ENCODE measurements at places on chromosomes 5 and 9.
A peak's percentile ranks its signal among the peaks of the same experiment; 100 is the strongest.

DNA sequence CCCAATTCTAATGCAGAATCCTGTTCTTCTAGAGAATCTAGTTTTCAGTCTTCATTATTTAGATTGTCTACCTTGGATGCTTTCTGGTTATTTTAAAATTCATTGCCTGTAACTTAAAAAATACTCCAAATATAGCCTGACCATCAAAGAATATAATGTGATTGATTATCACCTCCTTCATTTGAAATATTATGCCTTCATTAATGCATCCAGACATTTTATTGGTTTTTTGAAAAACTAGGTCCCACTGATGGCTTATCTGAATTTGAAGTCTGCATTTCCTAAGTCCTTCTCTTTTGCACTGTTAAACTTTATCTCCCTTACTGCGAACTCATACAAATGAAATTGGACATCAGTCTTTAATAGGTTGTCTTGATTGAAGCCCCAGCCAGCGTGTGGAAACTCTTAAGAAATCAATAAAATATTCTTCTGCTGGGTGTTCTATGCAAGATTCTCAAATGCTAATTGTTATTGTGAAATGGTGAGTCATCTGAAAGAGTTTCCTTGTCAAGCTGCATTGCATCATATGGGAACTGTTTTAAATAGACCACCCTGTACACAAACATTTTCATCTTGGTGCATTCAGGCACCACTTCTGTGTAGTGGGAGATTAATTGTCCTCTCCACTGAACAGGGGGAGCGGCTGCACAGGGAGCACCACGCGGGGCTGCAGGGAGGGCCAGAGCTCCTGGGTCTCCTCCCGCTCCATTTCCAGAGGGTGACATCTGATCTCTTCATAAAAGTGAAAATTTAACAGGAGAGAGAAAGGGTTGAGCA lies 92.3 kb upstream of the FANCC start:
- peak; percentile 35 for DNase-seq

GRCh38 chr9:95363051-95363841 lies 45.7 kb upstream of the FANCC start:
- DNase-seq = no peak

DNA sequence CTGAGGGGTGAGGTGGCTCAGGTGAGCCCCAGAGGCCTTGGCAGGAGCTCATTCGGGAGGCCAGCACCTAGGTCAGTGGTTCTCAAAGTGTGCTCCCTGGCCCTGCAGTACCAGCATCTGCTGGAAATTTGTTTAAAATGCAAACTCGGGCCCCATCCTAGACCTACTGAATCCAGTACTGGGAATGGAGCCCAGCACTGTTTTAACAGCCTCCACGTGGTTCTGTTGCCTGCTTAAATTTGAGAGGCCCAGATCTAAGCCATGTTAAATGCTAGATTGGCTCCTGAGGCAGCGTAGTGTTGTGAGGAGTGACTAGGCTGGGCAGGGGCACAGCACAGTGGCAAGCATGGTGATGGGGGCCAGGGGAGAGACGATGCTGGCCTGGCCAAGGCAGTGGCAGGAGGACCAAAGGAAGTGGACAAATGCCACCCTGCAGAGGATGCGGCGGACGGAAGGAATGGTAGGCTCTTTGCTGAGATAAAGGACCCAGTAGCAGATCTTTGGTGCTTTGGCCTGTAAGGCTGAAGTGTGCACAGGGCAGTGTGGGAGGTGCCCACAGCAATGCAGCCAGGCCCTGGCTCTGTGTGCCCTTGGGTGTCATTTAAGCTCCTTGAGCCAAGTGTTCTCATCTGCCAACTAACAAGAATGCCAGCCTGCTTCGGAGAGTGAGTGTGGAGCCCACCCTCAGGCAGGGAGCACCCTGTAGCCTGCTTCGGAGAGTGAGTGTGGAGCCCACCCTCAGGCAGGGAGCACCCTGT lies 4.2 kb downstream of the PRR7 start:
- no peak for DNase-seq

GRCh38 chr5:113614191-113614590 lies 100.7 kb downstream of the YTHDC2 start:
- DNase-seq = peak; percentile 45

DNA sequence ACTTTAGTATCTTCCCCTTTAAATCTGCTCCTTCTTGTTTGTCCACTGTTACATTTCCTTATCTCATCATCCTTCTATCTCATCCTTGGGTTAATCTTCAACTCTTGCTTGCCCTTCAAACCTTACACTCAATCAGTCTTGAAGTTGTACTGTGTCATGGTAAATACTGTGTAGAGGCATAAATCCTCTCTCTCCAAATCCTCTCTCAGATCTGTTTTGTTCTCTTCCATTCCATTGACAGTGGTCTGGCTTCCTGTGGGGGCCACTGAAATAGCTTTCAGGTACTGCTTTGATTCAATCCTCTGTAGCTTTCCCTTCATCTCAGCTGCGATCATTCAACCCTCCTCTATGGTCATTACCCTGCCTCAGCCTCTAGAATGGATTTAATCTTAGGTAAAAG lies 104.0 kb downstream of the PLCXD3 start:
- peak; percentile 53 for DNase-seq

- DNase-seq = no peak
Observed at GRCh38 chr5:153340139-153340538, 150.3 kb upstream of the GRIA1 start.

GRCh38 chr9:37953206-37953774 lies 49.4 kb upstream of the SLC25A51 start:
- DNase-seq = no peak

GRCh38 chr9:34573599-34574325 lies 15.8 kb downstream of the CNTFR start:
- DNase-seq = no peak

- DNase-seq = no peak
Observed at GRCh38 chr5:124557761-124558160, 188.7 kb downstream of the ZNF608 start.

DNA sequence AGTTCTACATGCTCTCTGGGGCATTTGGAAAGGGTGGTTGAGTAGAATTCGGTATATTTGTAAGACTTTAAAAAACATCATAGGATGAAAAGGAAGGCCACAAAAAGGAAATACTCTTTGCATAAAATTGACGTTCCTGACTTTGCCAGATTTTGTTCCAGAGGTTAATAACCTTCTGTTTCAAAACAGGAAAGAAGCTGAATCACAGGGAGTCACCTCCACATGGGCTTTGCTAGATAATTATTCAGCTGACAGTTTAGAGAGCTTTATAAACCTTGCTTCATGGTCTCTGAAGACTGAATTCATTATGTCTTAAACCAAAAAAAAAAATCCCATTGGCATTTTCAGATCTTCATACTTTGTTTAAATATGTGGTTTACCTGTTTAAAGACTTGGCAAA lies 203.7 kb downstream of the SEMA6A start:
- peak; percentile 49 for DNase-seq

DNA sequence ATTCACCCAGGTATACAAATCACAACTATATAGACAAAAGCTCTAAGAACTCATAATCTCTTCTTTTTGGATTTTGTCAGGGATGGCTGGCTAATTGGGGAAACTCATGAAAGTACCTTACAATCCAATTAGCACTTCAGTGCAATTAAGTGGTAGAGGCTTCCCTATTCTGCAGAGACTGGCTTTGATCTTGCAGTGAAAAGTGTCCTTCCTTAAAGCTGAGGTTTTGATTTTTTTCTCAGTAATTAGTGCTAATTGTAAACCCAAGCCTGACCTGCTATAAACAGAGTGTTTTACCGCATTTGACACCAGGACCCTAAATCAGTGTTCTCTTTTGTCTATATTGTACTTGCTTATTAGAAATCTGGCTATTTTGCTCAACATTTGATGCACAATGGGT lies 294.0 kb upstream of the EFNA5 start:
- DNase-seq = no peak

DNA sequence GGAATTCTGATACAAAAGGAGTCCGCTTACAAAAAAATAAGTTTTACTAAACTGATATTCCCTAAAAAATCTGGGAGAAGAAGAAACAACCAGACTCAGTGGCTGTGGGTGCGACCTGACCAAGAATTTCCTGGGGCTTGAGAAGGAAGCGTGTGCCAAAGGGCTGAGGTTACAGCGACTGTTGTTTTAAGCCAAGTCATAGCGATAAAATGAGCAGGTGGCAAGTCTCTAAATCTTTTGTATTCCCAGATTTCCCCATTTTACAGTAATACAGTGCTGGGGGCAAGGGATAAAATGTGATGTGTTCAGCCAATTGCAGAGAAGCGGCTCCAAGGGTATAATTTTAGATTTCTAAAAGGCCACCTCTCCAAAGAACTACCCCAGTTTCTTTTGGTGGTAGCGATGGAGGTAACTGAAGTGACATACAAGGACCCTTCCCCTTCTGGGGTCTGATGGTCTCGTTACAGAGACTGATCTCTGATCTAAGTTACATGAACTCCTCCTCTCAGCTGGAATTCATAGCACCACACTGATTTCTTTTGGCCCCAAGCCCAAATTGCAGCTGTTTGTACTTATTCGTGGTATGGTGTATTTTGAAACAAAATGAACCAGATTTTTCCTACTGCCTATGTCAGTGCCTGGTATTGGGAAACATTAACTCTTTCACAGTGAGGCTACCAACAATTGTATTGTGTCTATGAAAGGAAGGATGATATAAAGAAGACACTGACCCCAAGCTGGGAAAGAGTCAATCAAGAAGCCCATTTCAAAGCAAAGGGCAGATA lies 41.6 kb downstream of the LPAR1 start:
- no peak for DNase-seq

DNA sequence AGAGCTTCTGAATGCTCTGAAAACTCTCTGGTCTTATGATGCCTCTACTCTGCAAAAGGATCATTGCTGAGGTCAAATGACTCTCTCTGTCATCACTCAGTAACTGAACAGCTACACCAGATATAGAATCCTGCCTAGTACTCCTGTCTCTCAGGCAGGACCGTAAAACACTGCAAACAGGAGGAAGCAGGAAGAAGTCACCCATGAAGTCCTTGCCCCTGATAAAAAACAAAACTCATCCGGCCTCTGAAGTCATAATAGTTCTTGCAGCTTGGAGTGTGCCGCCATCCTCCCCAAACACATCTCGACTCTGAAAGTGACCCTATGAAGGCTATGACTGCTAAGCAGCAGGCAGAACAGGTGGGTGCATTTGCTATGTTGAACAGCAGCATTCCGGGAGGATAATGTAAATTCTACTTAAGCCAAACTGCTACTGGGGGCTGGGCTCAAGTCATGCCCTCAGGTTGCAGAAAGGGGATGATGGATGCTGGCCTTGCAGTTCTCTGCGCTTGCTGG lies 81.9 kb upstream of the FAM169A start:
- peak; percentile 82 for DNase-seq

DNA sequence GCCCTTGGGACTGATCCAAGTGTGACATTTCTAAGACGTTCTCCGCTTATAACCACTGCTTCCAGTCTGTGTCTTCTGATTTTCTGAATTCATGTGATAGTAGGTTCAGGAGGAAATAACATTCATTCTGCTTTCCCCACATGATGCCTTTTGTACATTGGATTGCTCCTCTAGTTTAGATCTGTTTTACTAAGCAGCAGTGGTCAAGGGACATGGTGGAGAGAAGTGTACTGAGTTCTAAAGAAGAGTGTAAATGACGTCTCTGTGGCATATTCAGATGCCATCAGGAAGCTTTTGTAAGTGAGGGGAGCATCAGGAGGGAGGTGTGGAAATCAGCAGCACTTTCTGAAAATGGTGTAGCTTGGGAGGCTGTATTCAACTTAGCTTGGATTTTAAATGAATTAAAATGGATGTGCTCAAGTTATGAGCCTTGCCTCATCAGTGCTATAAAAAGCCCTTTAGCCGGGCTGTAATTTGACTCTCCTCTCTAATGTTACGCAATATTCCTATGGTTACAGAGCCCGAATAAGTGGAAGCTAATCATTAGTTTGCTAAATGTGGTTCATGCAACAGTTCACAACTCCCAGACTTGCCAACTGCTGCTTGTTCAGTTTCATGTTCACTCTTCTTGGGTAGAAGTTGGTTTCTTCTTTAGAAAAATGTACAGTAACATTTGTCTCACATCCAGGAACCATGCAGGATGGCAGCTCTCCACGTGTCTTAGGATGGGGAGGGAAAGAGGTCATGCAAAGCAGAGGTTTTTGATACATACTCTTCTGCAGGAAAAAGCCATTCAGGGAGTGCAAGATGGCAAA lies 281.3 kb downstream of the ARHGAP26 start:
- DNase-seq = peak; percentile 83

GRCh38 chr5:68295772-68296171 lies 80.2 kb downstream of the PIK3R1 start:
- DNase-seq = no peak

DNA sequence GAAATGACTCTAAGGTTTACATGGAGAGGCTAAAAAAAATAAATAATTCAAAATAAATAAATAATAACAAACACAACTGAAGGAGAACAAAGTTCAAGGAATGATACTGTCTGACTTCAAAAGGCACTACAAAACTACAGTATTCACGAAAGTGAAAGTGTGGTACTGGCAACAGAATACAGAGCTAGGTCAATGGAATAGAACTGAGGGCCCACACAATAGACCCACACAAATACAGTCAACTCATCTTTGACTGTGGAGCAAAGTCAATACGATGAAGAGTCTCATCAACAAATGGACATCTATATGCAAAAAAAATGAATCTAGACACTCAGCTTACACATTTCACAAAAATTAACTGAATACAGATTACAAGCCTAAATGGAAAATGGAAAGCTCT lies 75.3 kb downstream of the FBXW11 start:
- DNase-seq = no peak

DNA sequence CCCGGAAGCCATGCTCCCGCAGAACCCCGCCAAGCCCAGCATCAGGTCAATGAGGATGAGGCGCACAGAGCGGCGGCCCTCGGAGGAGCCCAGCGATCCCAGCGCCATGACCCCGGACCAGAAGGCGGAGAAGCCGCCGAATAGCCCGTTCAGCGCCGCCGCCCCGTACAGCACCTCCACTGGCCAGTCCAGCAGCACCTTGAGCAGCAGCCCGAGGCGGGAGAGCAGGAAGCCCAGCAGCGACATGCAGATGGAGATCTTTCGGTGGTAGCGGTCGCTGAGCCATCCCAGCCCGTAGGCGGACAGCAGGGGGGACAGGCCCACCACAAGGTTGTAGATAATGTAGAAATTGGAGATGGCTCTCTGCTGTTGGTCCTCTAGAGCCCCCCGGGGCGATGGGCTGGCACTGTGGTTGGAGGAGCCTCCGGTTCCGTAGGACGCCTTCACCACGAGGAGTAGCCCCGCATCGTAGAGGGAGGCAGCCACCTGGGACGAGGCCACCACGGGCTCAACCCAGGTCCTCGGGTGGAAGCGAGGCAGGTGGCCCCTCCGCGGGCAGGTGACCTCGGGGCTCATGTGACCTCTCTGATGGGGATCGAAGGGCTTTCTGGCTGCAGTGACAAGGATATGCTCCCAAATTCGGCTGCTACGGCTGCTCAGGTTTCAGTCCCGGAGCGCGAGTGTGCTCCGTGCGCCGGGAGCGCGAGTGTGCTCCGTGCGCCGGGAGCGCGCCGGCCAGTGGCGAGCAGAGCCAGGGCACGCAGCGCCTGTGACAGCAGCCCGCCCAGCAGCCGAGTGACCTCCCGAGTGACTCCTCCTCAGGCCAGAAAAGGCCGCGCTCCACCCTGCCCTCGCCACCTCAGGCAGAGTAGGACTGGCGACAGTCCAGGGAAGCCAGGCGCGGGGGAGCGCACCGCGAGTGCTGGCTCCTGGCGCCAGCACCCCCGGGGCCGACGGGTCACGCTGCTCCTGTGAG lies at the start of gene SLC46A2:
Gene SLC46A2 (minus strand): TSS at position 771 of the 976 bp plus-strand sequence. CDS start 195 bp downstream, at position 576.
- peak; percentile 9 for DNase-seq

Data from kidney tubule cell (primary cell).